ENCODE measurements at places on chromosomes 5 and 9.

- DNase-seq = peak; percentile 26
Measured at GRCh38 chr5:109690975-109691574, 1.3 kb downstream of the MAN2A1 start.

- DNase-seq = no peak
Measured at GRCh38 chr5:109907731-109908130, 218.0 kb downstream of the MAN2A1 start.

DNA sequence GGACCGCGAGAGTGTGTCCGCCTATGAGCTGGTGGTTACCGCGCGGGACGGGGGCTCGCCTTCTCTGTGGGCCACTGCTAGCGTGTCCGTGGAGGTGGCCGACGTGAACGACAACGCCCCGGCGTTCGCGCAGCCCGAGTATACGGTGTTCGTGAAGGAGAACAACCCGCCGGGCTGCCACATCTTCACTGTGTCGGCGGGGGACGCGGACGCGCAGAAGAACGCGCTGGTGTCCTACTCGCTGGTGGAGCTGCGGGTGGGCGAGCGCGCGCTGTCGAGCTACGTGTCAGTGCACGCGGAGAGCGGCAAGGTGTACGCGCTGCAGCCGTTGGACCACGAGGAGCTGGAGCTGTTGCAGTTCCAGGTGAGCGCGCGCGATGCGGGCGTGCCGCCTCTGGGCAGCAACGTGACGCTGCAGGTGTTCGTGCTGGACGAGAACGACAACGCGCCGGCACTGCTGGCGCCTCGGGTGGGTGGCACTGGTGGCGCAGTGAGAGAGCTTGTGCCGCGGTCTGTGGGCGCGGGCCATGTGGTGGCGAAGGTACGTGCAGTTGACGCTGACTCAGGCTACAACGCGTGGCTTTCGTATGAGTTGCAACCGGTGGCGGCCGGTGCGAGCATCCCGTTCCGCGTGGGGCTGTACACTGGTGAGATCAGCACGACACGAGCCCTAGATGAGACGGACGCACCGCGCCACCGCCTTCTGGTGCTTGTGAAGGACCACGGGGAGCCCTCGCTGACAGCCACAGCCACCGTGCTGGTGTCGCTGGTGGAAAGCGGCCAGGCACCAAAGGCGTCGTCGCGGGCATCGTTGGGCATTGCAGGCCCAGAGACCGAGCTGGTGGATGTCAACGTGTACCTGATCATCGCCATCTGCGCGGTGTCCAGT lies 1.8 kb downstream of the PCDHA7 start:
- no peak for DNase-seq

GRCh38 chr9:122286764-122287163 lies 22.1 kb downstream of the MRRF start:
- DNase-seq = no peak

DNA sequence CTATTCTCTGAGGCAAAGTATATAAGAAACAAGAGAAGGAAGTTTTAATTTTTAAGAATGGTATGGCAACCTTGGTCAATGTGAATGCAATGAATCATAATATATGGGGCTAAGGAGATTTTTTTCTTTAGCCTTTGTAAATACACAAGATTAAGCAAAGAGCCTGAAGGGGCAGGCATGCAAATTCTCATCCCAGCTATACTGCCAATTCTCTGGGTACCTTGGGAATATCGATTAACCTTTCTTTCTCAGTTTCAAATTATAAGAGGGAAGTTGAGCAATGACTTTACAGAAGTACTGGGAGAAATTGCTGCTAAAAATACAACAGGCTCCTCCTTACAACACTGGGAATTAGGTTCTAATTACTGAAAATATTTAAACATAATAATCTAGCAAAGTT lies 97.5 kb downstream of the MRPS27 start:
- no peak for DNase-seq

DNA sequence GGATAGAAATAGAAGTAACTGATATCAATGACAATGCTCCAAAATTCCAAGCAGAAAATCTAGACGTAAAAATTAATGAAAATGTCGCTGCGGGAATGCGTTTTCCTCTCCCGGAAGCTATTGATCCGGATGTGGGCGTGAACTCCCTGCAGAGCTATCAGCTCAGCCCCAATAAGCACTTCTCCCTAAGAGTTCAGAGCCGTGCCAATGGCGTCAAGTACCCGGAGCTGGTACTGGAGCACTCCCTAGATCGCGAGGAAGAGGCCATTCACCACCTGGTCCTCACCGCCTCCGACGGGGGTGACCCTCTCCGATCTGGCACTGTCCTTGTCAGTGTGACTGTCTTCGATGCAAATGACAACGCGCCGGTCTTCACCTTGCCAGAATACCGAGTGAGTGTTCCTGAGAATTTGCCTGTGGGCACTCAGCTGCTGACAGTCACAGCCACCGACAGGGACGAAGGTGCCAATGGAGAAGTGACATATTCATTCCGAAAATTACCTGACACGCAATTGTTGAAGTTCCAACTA lies 818 bp downstream of the PCDHGA10 start:
- DNase-seq = no peak

DNA sequence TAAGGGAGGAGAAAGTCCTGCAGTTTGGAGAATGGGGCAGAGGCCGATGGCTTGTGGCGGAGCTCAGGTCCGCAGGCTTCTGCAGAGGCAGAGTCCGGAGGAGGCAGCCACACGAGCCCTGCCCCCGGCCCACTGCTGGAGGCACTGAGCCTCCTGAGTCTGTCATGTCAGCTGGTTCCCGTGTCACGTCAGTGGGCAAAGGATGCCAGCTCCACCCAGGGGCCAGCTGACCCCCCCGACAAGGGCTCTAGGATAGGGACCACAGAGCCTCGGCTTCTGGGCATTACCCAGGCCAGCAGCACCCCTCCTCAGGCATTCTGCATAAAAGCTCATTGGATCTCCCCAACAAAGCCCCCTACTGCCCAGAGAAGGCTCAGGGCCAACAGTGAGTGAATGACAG lies 8.5 kb downstream of the SH3PXD2B start:
- DNase-seq = no peak

GRCh38 chr9:6956879-6957278 lies 199.1 kb downstream of the KDM4C start:
- DNase-seq = no peak

DNA sequence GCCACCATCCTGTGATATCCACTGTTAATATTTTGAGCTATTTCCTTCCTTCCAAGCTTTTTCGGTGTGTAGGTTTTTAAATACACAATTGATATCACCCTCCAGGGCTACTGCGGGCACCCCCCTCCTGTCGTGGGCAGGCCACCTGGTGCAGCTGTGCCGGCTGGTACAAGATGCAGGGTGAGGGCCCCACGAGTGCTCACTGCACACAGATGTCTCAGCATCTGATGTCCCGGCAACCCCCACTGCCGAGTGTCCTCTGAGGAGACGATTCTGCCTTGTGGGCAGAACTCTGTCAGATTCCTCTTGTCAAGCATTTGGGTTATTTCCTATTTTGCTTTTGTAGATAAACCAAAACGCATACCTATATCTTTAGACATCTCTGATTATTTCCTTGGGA lies 25.1 kb downstream of the CACNA1B start:
- no peak for DNase-seq

DNA sequence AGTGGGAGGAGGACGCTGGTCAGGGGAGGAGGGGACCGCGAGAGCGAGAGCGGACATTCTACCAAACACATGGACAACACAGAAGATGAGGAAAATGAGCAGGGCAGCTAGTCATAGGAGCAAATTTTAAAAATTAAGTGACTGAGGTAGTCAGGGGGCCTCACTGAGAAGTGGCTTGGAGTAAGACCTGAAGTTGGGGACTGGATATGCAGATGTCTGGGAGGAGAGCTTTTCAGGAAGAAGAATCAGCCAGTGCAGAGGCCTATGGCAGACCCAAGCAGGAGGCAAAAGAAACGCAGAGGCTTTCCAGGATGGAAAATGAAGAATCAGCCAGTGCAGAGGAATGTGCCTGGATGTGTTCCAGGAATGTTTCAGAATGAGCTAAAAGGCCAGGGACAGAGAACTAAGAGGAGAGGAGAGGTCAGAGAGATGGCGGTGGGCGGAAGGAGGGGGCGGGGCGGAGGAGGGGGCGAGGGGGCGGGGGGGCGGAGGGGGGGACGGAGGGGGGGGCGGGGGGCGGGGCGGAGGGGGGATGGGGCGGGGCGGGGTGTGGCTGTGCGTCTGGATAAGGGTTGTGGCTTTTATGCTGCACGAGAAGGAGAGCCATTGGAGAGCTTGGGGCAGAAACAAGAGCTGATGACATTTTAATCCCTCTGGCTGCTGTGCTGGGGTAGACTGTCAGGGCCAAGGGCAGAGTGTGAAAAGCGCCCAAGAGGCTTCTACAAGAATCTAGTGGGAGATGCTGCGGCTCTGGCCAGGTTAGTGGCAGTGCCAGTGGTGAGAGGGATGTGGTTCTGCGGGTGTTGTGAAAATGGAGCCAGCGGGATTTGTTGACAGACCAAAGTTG lies 129.6 kb downstream of the KCNIP1 start:
- no peak for DNase-seq

- peak; percentile 59 for DNase-seq
Measured at GRCh38 chr5:42756606-42757601, at the start of gene CCDC152. Gene CCDC152 (plus strand): TSS chr5:42756818. CDS start chr5:42759122, 2,304 bp downstream.

- DNase-seq = no peak
Measured at GRCh38 chr5:33367416-33367815, 73.3 kb upstream of the TARS1 start.

GRCh38 chr9:107886826-107887225 lies 397.3 kb upstream of the KLF4 start:
- DNase-seq = no peak

DNA sequence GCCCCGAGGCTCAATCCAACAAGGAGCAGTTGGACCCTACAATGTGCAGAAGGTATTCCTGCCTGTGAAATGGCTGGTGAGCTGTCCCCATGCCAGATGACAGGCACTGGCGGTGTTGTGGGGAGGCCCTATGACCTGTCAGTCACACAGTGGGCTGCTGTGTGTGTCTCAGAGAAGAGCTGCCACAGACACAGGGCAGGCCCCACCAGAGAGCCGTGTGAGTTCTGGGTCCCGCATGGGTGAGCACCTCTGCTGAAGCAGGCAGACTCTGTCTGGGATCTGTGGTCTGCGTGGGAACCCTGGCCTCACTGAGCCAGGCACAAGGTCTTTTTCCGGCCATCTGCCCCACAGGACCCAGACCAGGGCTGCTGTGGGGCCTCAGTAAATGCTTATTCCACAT lies 37.3 kb upstream of the PITX1 start:
- DNase-seq = no peak

- peak; percentile 89 for DNase-seq
Measured at GRCh38 chr5:159209438-159210209, at the start of gene RNF145. Gene RNF145 (minus strand): TSS chr5:159209553. CDS start chr5:159203617, 5,936 bp downstream.

- no peak for DNase-seq
Measured at GRCh38 chr5:75734913-75735789, 17.9 kb upstream of the POC5 start.

DNA sequence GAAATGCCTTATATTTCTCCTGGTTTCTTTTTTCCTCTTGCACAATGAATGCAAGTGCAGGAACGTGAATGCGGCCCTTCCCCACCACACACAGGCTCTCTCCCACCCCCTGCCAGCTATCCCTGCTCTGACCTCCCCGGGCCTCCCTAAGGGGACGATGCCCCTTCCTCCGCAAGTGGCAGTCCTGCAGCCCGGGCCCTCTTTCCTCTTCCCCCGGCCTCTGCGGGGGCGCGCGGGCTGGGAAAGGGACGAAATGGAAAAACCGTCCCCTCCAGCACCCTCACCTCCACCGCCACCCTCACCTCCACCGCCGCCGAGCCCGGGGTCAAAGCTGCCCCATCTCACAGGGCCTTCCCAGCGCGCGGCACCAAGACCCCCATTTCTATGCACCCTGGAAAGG lies 44.7 kb downstream of the GAS1 start:
- no peak for DNase-seq

- no peak for DNase-seq
Measured at GRCh38 chr5:78763659-78764189, 115.2 kb upstream of the LHFPL2 start.

- no peak for DNase-seq
Measured at GRCh38 chr9:91395553-91396471, 27.8 kb downstream of the NFIL3 start.

GRCh38 chr9:29796291-29796952 lies 2223.1 kb upstream of the C9orf72 start:
- no peak for DNase-seq

- no peak for DNase-seq
Measured at GRCh38 chr9:94183240-94183999, 75.7 kb upstream of the ZNF169 start.

DNA sequence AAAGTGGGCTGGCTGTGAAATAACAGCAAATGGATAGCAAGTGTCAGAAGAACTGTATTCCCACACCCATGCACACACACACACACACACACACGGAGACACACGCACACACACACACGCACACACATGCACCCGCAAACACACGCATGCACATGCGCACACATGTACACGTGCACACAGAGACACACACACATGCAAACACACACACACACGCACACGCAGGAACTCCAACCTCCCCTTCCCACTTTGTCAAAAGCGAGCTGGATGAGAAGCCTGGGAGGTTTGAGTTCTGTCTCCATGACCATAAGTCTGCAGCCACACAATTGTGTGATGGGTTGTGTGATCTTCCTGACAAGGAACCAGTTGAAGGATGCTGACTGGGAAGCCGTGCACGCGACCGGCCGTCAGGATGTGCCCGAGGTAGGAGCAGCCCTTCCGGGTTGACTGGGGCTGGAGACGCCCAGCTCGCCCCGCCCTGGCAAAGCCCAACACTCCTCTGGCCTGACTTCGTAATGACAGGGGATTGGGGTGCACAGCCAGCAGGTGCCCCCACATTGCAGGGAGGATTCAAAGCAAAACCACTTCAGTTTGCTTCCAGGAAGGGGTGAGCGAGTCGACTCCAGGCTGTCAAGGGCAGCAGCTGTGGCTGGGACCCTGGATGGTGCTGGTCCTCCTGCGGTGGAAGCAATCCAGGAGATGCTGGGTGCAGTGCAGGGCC lies 29.3 kb upstream of the NKD2 start:
- no peak for DNase-seq

DNA sequence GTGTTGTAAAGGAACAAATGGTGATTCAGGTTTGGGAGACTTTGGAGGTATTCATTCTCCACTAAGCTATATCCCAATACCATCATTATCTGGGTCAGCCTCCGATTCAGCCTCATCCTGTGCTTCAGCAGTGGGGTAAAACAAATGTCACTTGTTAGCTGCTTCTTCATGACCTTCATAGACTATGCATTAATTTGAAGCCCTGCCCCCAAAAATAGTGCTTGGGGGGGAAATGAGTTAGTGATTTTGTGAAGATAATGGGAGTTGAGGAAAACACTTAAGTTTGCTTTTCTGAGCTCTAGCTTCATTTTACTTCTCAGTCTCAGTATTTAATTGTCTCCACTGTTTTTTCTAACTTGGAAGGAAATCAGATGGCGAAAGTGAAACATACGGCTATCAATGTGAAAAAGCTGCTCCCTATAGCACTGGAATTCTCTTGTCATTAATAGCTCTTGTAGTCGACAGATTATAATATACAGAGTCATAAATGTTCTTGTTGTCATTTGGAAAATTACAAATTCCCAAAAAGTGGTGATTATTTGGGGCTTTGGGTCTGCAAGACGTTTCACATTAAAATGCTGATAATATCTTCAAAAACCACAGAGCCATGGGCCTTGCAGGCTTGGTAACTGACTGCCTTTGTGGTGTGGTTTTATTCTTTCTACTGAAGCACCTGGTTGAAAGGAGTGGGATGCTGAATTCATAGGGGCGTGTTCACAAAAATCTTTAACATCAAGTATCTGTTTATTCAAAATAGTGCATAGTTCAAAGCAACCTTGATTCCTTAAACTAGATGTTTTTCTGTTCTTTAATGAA lies 40.0 kb downstream of the PIK3R1 start:
- DNase-seq = no peak

Data from stimulated activated CD4-positive, alpha-beta T cell treated with anti-CD3 and anti-CD28 coated beads, Interleukin-2, amount 100 ng/mL, for 48 hours (primary cell).